Activated CD8-positive, alpha-beta memory T cell treated with anti-CD3 and anti-CD28 coated beads for 1 hour (primary cell): ENCODE measurements at places on chromosomes 13 and 19.

- DNase-seq = no peak
Measured at GRCh38 chr19:42292042-42292960, 9.6 kb upstream of the PRR19 start.

GRCh38 chr13:112940236-112940635 lies 28.8 kb upstream of the MCF2L start:
- no peak for DNase-seq

- no peak for DNase-seq
Measured at GRCh38 chr19:58397533-58398037, 2.1 kb downstream of the RNF225 start.

GRCh38 chr13:112194167-112194530 lies 127.2 kb downstream of the SOX1 start:
- DNase-seq = no peak

GRCh38 chr13:110113284-110113764 lies 193.6 kb downstream of the COL4A1 start:
- no peak for DNase-seq

DNA sequence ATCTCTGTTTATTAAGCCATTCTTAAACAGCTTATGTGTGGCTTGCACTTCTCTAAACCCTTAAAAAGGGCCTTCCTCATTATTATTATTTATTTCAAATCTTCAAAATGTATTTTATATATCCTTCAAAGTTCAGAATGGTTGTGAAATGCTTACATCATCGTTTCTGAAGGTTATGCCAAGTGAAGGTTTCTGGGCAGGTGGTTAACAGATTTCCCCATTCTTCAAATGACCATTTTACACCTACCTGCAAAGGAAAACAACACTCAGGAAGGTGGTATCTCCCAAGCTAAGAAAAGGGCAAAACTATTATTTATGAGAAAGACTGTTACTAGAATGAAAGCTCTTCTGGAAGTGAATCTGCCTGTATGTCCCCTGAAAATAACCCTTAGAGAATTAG lies 191.6 kb downstream of the SHISA2 start:
- DNase-seq = no peak

- no peak for DNase-seq
Measured at GRCh38 chr13:50277127-50277526, 261.9 kb downstream of the KCNRG start.

DNA sequence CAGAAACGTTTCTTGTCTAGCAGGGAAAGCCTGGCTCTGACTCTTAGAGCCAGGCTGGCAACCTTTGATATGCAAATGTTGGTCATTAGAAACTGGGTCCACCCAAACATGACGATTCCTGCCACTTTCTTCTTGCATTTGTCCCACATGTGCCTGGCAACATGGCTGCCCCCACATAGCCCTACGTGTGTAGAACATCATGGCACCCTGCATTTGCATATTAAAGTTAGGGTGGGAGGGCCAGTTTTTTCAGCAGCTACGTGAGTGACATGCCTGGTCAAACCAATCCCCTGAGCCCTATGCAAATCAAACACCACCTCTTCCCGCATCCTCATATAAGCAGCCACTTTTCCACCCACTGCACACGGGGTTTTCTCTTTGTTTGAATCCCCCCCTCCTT lies 95.0 kb downstream of the LIG4 start:
- no peak for DNase-seq

DNA sequence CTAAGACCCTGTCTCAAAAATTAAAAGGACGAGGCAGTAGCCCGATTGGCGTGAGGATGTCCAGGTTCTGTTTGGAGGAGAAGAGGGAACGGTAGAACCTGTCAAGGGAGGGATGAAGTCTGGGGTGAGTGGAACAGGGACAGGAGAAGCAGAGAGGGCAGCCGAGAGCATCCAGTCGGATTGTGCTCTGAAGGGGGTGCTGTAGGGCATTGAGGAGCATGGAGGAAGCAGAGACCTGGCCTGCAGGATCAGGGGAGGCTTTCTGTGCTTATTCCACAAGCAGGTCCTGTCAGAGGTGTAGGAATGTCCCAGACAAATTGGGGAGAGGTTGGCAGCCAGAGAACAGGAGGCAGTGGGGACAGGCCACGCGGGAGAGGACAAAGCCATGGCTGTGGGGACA lies 14.1 kb downstream of the AP2A1 start:
- DNase-seq = no peak

- DNase-seq = no peak
Measured at GRCh38 chr13:90882551-90882950, 464.9 kb upstream of the MIR17HG start.

GRCh38 chr13:103568314-103568713 lies 502.1 kb upstream of the SLC10A2 start:
- no peak for DNase-seq

- no peak for DNase-seq
Measured at GRCh38 chr19:29545866-29546582, 20.2 kb downstream of the VSTM2B start.

GRCh38 chr19:48947258-48947542 lies 7.5 kb upstream of the BAX start:
- no peak for DNase-seq

DNA sequence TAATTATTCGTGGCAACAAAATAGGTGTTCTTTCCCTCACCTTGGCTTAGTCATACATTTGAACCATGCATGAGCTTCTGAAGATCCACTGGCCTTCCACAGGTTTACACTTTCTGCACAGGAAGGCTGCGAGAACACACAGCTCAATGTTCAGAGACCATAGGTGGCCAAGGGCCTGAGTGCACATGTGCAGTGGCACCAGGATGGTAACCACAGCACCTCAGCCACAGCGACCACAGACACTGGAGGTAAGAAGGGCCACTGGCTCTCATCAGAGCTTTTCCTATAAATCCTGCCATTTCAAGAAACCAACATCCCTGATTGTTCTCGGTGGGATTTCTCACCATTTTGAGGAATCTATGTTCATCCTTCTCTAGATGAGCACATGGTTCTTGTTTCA lies 1.6 kb downstream of the DCLK1 start:
- DNase-seq = no peak

- no peak for DNase-seq
Measured at GRCh38 chr19:32824916-32825608, 44.5 kb downstream of the SLC7A9 start.

- no peak for DNase-seq
Measured at GRCh38 chr19:5131506-5132205, 162.7 kb downstream of the KDM4B start.

GRCh38 chr13:92403606-92404005 lies 823.0 kb upstream of the GPC6 start:
- DNase-seq = no peak

GRCh38 chr13:62450759-62451158 lies 1035.1 kb upstream of the PCDH20 start:
- no peak for DNase-seq

GRCh38 chr13:103140001-103140671 lies 73.9 kb upstream of the SLC10A2 start:
- no peak for DNase-seq

GRCh38 chr19:4909156-4909896 lies at the start of gene UHRF1:
UHRF1 (plus strand) TSS chr19:4909501; CDS start chr19:4910886, 1,385 bp downstream.
- DNase-seq = no peak

DNA sequence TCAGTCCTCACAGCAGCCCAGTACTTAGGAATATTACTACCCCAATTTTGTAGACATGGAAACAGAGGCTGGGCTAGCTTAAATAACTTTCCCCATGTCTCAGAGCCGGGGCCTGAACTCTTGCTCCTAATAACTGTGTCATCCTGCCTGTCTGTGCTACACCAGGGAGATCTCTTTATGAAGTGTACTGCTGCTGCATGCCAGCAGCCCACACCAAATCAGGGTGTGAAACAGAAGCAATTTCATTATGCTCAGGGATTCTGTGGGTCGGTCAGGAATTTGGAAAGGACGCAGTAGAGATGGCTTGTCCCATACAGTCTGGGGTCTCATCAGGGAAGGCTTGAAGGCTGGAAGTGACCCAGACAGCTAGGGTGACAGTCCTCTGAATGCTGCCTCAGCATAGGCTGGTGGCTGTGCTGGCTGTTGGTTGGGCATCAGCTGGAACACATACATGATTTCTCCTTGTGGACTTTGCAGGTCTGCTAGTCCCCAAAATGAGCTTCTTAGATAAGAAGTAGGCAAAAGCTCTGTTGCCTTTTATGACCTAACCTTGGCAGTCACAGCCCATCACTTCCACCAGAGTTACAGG lies 22.6 kb downstream of the ZNF507 start:
- no peak for DNase-seq

DNA sequence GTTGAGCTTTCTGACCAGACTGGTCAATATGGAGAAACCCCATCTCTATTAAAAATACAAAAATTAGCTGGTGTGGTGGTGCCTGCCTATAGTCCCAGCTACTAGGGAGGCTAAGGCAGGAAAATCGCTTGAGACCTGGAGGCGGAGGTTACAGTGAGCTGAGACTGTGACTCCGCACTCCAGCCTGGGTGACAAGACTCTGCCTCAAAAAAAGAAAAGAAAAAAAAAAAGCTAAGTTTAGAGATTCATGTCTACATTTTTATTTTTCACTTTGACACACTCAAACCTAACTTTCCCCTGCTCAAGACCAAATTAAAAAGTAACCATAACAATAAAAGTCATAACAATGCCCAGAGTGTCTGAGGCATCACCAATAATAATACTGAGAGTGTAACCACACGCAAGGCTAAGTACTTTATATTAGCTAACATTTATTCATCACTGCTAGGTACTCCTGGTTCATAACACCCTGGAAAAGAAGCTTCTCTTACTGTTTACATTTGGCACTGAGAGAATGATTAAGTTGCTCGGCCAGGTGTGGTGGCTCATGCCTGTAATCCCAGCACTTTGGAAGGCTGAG lies 5.7 kb downstream of the IRGC start:
- DNase-seq = no peak

DNA sequence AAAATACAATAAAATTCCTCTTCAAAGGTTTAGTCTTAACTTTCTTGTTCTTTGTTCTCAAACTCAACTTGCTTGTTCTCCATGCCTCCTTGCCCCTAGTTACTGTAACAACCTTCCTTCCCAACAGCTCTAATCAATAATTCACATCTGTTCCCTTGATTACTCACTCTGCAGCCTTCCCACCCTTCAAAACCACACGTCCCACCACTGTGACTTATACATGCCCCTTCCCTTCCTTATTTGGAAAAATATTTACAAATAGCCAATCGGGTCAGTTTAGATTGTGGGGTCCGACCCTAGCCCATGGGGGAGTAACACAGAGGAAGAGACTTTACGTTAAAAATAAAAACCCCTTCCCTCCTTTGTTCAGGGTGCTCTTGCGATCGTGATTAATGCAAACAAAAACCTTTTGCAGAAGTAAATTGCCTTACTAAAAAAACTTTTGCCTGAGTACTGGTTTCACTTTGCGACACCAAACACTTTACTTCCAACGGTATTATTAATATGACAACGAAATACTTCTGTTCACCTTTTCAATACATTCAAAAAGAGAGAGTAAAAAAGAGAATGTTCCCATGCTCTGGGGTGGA lies 512 bp upstream of the ZNF93 start:
- DNase-seq = no peak

GRCh38 chr13:63184693-63185092 lies 1769.0 kb upstream of the PCDH20 start:
- no peak for DNase-seq
